Anterior cingulate cortex (tissue), 58 donors: ENCODE measurements at places on chromosomes 5 and 9.

- peak; percentile 13 for DNase-seq
These were observed 103.8 kb upstream of the ERCC6L2 start for GRCh38 chr9:95771556-95772246.

GRCh38 chr9:131235480-131235851 lies 40.8 kb downstream of the FAM78A start:
- DNase-seq, result no peak

DNA sequence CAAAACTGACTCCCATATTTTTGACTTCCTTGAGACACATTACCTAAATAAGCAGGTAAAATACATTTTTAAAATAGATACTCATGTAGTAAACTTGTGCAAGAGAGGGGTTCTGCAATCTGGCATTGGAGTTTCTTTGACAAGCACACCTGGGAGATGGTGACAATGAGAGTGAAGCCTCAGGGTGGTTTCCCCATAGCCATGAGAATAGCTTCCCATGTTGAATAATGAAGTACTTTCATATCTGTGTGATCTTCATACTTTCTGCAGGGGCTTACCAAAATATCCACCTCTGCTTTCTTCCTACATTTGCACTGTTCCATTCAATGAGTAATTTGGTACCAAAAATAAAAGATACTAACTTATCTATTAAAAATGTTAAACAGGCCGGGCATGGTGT lies 44.7 kb upstream of the VCAN start:
- no peak for DNase-seq

DNA sequence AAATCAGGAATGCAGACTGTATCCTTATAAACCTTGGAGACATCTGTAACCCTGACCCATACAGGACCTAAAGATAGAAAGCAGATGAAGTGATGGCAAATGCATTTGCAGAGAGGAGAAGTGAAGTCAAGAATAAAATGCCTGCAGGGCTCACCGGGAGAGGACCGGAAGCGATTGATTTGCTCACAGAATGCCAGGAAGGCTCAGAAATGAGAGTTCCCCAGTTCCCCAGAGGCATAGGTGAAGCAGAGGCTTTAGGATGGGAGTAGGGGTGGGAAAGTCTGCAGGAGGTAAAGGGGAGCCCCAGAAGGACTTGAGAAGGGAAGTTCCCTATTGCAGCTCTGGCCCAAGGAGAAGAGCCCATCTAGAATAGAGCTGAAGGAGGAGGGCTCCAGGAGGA lies 63.9 kb upstream of the TNFAIP8 start:
- no peak for DNase-seq

GRCh38 chr9:79662537-79662956 lies 90.8 kb downstream of the TLE4 start:
- DNase-seq, result no peak

DNA sequence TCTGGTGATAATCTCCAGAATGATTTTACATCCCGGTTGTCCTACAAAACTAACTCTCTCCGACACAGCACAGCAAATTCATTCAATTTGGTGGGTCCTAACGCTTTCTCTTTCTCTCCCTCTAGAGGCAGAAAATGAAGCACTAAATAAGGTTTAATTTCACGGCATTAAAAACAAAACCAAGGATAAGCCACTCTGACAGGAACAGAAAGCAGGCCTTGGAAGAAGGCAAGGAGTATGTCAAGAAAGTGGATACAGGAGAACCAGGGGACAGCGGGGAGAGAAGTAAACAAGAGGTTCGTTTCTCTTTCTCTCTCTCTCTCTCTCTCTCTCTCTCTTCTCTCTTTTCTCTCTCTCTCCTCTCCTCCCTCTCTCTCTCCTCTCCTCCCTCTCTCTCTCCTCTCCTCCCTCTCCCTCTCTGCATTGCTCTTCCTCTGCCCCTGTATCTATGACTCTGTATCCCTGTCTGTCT lies 49.8 kb downstream of the EBF1 start:
- no peak for DNase-seq

GRCh38 chr5:9596171-9596780 lies 33.9 kb downstream of the TAS2R1 start:
- no peak for DNase-seq

GRCh38 chr5:111840036-111840674 lies 83.2 kb upstream of the NREP start:
- DNase-seq, result no peak

DNA sequence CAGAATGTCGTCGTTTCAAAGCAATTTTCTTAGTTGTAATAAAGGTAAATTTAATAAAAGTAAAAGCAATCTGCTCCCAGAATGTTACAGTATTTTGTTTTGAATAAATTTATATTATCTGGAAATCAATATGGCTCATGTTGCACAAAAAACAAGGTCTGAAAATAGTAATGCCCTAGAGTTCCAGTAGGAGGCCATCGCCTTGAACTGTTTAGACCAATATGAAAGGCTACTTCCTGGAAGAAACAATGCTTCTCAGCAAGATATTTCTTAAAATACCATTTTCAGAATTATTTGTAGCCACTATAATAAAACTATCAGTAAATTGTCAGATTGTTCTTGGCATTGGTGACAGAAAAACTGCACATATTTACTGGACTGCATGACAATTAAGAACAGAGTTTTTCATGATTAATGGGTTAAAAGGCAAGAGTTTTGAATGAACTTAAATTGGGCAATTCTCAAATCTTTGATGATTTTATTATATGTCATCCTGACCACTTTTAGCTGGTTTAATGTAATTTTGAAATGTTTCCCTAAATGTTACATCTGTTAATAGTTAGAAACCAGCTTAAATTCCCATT lies 153.2 kb downstream of the COMMD10 start:
- DNase-seq, result no peak

GRCh38 chr9:70556771-70557170 lies 142.3 kb upstream of the KLF9 start:
- no peak for DNase-seq

DNA sequence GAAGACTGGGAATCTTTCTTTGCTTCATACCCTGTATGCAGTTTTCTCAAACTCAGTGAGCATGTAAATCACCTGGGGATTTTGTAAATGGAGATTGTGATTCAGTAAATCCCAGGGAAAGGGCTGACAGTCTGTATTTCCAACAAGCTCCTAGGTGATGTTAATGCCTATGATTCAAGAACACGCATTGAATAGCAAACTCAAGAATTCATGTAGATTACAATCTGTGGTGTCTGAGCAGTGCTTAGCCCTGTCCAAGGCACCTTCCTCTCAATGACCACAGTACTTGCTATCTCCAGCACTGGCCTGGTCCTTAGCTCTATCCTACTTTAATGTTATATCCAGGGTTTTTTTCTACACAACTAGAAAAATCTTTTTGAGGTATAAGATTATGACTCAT lies 721.4 kb upstream of the MEF2C start:
- DNase-seq, result no peak

GRCh38 chr5:110727025-110727314 lies 499 bp upstream of the TMEM232 start:
- no peak for DNase-seq

DNA sequence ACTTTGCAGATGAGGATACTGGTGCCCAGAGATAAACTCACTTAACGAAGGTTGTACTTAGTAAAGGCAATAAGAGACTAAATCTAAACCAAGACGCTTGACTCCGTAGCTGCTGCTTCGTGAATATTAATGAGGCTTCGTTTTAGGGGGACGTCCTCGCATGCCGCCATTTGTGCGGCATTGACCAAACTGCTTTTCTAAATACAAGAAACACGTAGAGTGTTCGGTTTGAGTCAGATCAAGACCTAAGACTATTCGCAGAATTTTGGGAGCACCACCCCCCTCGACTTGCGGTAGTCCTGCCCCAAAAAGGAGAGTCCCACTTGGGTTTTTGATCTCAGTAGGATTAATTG lies 1.1 kb downstream of the NPM1 start:
- DNase-seq, result no peak

DNA sequence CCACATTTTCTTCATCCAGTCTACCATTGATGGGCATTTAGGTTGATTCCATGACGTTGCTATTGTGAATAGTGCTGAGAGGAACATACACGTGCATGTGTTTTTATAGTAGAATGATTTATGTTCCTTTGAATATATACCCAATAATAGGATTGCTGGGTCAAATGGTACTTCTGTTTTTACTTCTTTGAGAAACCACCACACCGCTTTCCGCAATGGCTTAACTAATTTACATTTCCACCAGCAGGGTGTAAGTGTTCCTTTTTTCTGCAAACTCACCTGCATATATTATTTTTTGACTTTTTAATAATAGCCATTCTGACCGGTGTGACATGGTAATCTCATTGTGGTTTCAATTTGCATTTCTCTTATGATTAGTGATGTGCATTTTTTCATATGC lies 82.2 kb upstream of the RFX3 start:
- DNase-seq, result no peak

DNA sequence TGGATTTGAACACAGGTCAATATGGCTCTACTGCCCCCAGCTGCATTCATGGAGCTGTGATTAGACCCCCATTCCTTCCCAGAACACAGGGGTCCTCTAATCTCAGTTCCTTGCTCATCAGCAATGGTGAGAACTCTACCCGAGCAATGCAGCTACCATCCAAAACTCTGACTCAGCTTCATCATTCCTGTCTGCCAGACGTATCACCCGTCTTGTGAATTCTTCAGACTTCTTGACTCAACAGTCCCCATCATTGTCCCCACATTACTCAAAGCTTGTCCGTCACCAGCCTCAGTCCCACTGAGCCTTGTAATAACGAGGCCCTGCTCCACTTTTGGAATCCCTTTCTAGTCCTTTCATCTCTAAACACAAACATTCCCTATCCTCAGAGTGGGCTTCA lies 36.3 kb upstream of the STX17 start:
- DNase-seq, result no peak

- DNase-seq, result no peak
These were observed 27.2 kb upstream of the CCNJL start for GRCh38 chr5:160339406-160340130.

DNA sequence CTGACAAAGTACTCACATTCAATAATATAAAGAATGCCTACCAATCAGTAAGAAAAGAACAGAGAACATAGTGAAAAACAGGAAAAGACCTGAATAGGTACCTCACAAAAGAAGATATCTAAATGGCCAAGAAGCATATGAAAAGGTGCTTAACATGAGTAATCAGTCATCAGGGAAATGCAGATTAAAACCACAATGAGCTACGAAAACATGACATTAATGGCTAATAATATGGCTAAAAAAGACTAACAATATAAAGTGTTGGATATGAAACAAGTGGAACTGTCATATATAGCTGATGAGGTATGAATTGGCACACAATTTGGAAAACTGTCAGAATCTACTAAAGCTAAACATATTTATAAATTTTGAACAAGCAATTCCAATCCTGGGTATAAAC lies 18.9 kb downstream of the DENND1A start:
- no peak for DNase-seq

GRCh38 chr5:124628721-124629596 lies 117.5 kb downstream of the ZNF608 start:
- peak; percentile 60 for DNase-seq

GRCh38 chr9:13513716-13514444 lies 234.4 kb upstream of the MPDZ start:
- DNase-seq, result no peak

DNA sequence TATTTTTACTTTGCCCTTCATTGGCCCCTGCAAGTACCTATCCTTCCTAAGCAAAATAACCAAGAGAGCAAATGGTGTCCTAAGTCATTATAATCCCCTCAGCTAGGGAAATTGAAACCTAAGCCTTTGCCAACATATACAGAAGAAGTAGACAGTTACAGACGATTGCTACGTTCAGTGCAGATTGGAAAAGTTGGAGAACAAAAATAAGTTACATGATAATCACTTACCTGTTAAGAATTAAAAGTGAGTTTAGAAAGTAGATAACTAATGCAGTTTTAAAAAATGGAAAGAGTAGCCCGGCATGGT lies 244.8 kb downstream of the MPDZ start:
- no peak for DNase-seq

- no peak for DNase-seq
These were observed 2.9 kb downstream of the OR2S2 start for GRCh38 chr9:35954942-35955546.

- DNase-seq, result no peak
These were observed 145.7 kb upstream of the ERCC6L2 start for GRCh38 chr9:95729669-95730368.

- DNase-seq, result no peak
These were observed 33.8 kb downstream of the FAM163B start for GRCh38 chr9:133575186-133576030.

GRCh38 chr9:99607842-99608448 lies 213.7 kb upstream of the NR4A3 start:
- no peak for DNase-seq

DNA sequence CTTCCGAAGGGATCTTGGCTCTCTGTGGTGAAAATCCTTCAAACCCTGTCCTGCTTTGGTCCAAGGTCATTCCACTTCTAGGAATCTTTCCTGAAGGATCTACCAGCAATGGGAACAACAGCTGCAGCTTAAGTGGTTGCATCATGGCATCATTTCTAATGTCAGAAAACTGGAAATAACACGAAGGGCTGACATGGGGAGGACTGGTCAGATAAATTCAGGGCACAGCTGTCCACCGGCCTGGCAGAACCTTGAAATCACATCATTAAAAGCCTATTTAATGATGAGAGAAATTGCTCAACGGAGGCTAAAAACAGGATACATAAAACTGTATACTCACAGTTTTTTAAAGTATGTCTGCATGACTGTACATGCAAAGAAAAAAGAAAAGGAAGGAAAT lies 28.3 kb downstream of the OLFML2A start:
- no peak for DNase-seq

DNA sequence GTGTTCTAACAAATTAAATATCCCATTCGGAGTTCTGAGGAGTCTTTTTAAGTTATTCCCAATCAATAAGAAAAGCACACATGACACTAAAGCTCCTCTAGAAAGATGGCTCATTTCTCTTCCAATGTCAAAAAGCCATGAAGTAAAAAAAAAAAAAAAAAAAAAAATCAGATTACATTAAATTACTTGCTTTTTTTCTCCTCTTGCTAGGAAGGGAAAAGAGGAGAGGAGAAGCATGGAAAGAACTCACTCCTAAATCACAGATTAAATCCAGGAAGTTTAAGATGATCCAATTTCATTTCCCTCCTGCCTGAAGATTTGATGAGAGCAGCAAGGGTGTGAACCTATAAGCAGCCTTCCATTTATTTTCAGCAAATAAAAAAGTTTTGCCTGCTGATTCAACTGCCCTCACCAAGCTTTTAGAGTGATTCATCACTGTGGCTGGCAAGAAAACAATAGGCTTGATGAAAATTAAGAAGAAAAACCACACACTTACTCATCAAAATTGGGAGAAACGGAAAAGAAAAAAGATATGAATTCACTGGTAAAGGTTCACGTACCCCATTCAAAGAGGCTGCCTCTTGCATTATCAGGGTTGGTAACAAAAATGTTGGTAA lies 19.7 kb downstream of the MYO10 start:
- no peak for DNase-seq

GRCh38 chr5:134541736-134542376 lies 16.4 kb downstream of the JADE2 start:
- DNase-seq, result no peak

DNA sequence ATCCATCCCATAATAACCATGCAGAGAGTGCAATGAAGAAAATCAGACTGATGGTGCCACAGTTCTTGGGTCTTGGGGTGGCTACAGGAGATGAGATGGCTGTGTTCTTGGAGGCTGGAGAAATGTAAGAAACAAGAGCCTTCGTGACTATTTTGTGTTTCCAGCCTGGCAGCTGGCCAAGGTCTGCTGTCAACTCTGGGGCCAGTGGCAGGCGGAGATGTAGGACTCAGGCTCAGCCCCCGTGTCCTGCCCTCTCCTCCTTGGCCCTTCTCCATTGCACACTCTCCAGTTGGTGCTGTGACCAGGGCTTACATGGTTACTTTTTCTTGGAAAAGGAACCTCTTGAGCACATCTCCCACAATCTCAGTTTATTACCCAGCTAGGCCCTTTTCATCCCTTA lies 235.4 kb downstream of the DMRT2 start:
- DNase-seq, result no peak

- DNase-seq, result no peak
These were observed 45.6 kb downstream of the VCAN start for GRCh38 chr5:83517072-83517687.
